ENCODE measurements at places on chromosomes 3 and 15.

DNA sequence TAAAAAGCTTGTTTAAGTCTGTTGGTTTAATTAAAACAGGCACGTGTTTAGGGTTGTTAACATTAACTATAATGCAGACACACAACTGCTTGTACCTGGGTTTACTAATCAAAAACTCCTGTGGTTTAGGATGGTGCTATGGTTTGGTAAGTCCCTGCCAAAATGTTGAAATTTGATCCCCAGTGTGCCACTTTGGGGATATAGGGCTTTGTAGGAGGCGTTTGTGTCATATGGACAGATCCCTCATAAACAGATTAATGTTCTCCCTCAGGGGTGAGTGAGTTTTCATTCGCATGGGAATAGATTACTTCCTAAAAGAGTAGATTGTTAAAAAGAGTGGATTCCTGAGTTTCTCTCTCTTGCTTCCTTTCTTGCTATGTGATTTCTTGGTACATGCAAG is 18.7 kb upstream of the GK5 start:
- no peak for DNase-seq

GRCh38 chr15:89774492-89774891 is 1.6 kb upstream of the MESP2 start:
- DNase-seq, result no peak

DNA sequence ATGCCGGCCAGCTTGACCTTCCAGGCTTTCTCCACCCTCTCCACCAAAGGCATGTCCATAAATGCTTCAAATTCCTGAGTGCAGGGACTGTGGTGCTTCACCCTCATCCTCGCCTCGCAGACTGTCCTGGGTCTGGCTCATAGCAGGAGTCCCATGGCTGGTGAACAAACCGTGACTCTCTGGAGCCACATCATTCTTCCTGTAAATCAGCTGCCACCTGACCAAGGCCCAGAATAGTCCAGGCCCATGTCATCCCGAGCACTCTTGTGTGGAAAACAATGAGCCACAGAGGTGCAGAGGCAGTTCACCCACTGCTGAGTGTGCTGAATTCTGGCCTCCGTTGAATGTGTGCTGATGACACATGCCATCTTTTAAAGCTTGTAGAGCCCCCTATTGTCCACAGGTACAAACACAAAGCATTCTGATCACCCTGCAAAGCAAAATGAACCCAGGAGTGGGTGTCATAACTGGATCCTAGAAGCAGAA is 68.6 kb downstream of the ABHD5 start:
- DNase-seq, result no peak

DNA sequence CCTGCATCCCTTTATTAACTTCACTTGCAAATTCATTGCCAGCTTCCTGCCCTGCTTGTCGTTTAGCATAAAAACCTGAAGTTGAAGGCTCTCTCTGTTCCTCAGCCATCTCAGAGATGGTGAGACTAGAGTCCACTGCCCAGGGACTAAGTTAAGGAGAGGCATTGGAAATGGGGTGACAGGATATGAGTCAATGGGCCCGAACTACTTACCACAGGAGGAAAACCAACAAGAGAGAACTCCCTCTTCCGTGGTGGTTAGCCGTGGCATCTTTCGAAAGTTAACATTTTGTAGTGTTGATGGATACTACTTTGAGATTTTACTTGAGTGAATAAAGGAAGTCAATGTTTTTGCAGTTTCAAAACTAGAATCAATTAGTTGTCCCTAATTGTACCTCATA is 65.3 kb downstream of the LRTM1 start:
- DNase-seq, result no peak

GRCh38 chr3:112751564-112752512 is 94.8 kb downstream of the CD200R1L start:
- no peak for DNase-seq

- DNase-seq, result no peak
Observed at GRCh38 chr3:54222316-54222715, 100.0 kb downstream of the CACNA2D3 start.

DNA sequence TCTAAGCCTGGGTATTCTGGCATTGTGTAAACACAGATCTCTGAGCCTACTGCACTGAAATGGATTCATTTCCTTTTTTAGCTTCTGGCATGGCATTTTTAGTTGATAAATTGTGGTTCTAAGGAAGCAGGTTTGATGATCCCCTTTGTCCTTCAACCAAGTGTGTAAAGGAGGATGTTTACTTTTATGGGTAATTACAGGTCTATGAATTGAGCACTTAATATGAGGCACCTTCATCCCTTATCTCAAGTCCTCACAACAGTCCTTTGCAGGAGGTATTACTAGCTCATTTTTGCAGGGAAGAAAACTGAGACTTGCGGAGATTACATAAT is 30.8 kb upstream of the ZBTB38 start:
- DNase-seq, result no peak

- no peak for DNase-seq
Observed at GRCh38 chr3:45269952-45270351, 43.9 kb upstream of the TMEM158 start.

DNA sequence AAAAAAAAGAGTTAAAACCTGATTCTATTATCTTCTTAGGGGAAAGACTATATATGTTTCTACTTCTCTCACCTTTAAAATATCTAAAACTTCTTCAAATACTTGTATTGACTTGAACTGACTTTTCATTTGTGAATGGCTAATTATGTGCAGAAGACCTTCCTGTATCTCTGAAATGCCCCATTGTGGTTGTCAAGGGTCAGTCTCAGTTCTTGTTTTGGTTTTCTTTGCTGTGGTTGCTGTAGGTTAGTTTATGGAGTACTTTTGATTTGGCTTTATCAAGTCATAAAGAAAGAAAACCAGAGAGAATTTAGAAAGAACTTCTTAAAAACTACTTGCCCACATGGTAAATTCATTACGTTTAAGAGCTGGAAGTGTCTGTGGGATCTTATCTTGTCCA is 345.3 kb upstream of the POU1F1 start:
- DNase-seq, result no peak

DNA sequence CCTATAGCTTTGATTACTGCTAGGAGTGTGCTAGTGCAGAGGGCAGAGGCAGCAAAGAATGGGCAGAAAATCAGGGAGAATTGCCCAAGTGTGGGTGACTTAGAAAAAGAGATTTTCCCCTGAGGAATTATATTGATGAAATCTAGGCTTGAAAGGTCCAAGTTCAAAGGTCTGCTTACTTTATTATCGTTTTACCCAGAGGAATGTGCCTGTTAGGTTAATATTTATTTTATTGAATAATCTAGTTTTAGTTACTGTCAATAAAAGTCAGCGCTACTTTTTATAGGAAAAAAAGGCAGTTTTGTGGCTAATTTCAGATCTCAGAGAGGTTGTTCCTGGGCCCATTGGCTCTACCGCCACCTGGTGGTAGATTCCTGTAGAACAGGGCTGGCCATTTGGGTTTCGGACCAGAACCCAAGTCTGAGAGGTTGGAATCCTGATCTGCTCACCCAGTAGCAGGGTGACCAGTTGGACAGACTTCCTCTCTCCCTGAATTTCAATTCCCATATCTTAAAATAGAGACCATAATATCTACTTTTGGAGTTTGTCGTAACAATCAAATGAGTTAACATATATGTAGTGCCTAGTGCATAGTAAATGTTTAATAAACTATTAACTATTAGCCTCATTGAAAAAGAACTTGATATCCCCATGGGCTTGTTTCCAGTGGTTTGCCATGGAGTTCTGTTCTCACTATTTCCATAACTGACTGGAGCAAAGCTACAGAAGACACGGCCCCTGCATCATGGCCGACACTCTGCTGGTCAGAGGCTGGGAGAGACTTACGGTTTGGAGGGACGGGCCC is 62.7 kb upstream of the ZNF148 start:
- DNase-seq, result peak; percentile 50

DNA sequence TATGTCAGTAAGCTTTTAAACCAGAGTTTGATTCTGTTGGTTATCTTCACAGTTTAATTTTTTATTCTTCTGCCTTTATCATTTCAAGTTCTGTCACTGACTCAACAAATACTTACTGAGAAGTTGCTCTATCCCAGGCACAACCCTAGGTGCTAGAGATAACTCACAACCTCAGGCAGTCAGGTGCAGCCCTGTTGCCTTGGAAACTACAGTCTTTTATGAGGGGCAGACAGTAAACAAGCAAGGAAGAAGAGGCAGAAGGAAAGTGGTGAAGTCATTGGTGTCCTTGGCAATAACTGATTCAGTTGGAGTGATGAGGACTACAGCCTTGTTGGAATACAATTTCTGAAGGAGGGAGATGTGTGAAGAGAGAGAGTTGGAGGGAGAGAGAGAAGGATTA is 142.1 kb upstream of the LRTM1 start:
- DNase-seq, result no peak

DNA sequence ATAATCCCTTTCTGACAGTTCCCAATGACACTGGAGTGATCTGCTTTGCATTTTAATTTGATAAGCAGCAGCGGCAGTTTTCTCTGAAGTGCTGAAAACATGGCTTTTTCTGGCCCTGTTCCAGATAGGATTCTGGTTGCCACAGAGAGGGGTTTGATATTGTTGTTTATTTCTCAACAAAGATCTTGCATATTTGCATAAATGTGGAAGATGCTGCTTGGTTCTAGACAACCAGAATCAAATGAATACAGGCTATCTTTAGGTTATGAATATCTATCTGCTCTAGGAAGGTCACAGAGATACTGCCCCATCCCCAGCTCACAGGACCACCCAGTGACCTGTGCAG is 137.1 kb downstream of the ZNF609 start:
- no peak for DNase-seq

DNA sequence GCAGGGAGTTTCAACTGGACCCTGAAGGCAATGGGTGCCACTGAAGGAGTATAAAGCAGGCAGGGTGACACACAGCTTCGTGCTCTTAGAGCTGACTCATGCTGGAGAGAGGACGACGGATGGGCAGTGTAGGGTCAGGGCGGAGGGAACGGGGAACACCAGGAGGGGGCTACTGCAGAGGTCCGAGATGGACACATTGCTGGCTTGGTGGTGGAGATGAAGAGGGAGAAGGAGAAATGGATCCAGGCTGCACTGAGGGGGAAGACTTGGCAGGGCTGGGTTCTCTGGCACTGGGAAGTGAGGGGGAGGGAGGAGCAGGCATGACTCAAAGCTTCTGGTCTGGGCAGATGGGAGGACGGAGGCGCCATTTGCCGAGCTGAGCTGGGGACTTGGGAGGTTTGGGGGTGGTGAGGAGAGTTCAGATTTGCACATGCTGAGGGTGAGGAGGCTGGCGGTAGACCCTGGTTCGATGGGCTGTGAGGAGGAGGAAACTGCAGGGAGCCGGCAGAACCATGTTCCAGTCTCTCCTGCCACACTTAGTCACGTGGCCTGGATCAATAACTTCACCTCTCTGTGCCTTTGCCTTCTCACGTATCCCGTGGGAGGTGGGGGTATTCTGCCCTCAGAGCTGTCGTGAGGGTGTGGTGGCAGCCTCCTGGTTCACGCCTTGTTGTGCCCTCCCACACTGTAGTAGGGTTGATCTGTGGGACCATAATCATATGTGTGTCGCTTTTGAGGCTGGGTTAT is 4.6 kb upstream of the KCTD6 start:
- DNase-seq, result no peak

- no peak for DNase-seq
Observed at GRCh38 chr15:58139276-58139988, 1.3 kb downstream of the AQP9 start.

GRCh38 chr15:78538358-78538757 is 1.9 kb upstream of the PSMA4 start:
- DNase-seq, result no peak

DNA sequence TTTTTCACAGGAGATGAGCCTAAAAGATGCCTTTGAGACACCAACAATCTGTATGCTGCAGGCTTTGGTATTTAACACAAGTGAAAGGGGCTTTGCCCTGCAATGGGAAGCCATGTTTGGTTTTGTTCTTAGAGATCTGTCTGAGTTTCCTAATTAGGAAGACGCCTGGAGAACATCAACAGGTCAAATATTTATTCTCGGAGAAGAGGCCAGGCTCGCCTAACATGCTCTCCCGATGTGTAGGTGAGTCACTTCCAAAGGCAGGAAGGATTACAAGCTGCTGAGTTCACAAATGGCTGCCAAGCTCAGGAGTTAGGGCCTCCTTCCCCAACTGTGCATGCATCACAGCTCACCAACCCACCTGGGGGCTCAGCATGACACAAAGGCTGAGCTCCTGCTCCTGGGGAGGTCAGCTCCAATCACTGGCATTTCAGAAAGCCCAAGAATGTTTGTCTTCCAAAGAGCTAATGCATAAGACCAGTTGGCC is 119.5 kb upstream of the PRICKLE2 start:
- DNase-seq, result no peak

DNA sequence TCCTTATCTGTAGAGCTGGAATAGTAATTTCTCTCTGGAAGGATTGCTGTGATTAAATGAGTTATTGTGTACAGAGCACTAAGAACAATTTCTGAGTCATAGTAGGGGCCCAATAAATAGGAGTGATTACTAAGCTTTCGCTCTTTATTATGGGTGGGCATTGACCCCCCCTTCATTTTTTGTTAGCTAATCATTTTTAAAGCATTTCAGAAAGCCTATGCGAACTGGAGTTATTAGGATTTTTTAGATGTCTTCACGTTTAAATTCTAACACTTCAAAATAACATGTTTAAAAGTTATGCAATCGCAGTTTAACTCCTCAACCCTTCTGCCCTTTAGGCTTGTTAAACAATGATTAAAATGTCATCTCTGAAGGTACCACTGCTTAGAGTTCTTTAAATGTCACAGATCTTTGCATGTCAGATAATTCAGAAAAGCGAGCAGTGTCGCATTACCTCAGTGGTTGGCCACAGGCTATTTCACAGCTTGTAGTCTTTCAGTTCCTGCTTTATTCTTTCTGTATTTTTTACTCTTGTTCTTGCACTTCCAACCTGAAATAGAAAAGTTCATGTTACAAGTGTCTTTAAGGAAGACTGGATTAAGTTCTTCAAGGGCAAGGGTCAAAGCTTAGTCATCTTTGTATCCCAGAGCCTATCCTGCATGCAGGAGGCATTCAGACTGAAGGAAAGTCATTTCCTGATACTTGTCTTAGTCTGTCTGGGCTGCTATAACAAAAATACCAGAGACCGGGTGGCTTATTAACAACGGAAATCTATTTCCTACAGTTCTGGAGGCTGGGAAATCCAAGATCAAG is 102.9 kb downstream of the FNDC3B start:
- no peak for DNase-seq

- DNase-seq, result no peak
Observed at GRCh38 chr3:184693011-184693975, 18.6 kb downstream of the MAGEF1 start.

Data from dorsolateral prefrontal cortex (tissue), 122 donors.